ENCODE measurements at places on chromosomes 2 and 18.

GRCh38 chr2:16005816-16006536 is 65.6 kb downstream of the MYCN start:
- no peak overlapping the region for H3K4me3 ChIP-seq
- no peak overlapping the region for H3K27ac ChIP-seq
- DNase-seq = no peak
- no peaks in the 10 kb centered on the region for H3K36me3 ChIP-seq
- H3K4me1 ChIP-seq = peaks cover 5% of the 10 kb centered on the region
- H3K27me3 ChIP-seq = peaks cover 7% of the 10 kb centered on the region

- H3K27me3 ChIP-seq = no peaks in the 10 kb centered on the region
- no peak for DNase-seq
- peak overlapping the region; percentile 89 for H3K27ac ChIP-seq
- no peak overlapping the region for H3K4me3 ChIP-seq
These were observed 97.0 kb downstream of the XRCC5 start for GRCh38 chr2:216206041-216206703.

DNA sequence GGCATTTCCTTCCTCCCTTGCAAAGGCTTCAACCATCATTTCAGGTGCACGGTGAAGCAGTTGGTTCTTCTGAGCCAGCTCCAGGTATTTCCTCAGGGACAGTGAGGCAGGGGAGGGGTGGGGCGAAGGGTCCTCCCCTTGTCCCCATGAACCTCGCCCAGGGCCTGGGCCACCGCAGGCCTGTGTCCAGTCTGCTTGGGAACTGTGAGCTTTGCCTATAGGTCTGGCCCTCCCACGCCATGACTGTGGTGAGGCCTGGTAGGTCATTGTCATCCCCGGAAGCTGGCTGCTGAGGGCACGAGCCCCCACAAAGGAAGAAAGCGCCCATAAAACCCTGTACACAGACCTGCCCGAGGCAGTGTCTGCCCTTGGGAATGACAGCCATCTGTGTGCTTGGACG is 134.3 kb downstream of the ACKR3 start:
- no peak overlapping the region for H3K27ac ChIP-seq
- H3K4me1 ChIP-seq = peaks cover 12% of the 10 kb centered on the region
- H3K36me3 ChIP-seq = no peaks in the 10 kb centered on the region

DNA sequence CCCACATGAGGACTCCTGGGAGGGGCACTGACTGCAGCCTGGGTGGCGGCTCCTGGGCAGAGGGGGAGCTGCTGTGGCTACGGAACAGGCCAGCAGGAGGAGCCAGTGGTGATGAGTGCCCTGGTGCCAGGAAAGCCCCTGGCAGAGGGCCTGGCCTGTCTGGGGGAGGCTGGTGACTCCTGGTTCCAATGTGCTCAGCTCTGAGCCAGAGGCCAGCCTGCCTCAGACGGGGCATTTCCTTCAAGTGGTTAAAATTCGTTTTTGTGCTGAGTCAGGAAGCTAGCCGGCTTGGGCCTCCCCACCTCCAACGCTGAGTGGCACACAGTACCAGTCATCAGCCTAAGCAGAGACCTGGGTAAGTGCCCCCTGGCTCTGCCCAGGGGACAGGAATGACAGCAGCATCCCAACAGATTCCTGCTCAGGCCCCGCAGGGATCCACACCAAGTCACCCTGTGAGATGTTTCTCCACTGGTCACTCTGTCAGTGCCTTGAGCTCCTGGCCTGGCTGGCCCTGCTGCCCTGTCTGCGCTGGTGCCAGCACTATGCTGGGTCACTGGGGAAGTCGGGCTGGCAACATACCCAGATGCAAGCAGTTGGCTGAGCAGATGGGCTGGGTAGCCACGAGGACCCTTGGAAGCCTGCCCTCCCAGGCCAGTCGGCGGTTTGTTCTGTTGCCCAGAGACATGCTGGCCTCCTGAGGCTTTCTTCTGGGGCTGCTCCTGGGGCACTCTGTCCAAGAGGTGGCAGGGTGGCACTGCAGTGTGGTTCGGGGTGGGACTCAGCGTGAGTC is 7.1 kb upstream of the KLF11 start:
- H3K27me3 ChIP-seq = peaks cover 23% of the 10 kb centered on the region
- peaks cover 5% of the 10 kb centered on the region for H3K36me3 ChIP-seq
- no peak for DNase-seq
- H3K4me3 ChIP-seq = no peak overlapping the region
- H3K27ac ChIP-seq = no peak overlapping the region

- H3K36me3 ChIP-seq = no peaks in the 10 kb centered on the region
- H3K27me3 ChIP-seq = peaks cover 7% of the 10 kb centered on the region
- H3K27ac ChIP-seq = no peak overlapping the region
- H3K4me1 ChIP-seq = peaks cover 6% of the 10 kb centered on the region
These were observed 559.8 kb upstream of the REG3G start for GRCh38 chr2:78465707-78466106.

DNA sequence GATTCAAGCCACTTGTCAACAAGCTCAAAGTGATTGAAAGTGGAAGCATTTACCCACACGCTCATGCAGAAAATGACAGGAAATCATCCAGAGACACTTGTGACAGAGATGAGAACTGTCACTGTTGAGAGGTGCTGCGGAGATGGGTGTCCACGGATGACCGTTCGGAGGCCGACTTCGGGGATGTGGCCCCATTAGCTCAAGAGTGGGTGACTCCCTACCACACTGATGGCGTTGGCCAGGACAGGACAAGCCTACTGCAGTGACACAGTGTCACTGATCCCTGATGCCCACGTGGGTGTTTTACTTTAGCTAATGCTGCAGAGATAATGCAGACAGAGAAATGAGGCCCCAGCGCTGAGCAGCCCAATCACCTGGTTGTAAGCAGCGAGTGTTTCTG is 81.5 kb upstream of the YWHAQ start:
- no peak overlapping the region for H3K27ac ChIP-seq
- H3K4me3 ChIP-seq = no peak overlapping the region
- peaks cover 6% of the 10 kb centered on the region for H3K27me3 ChIP-seq
- H3K36me3 ChIP-seq = no peaks in the 10 kb centered on the region
- peaks cover 49% of the 10 kb centered on the region for H3K4me1 ChIP-seq
- no peak for DNase-seq

- H3K4me3 ChIP-seq = peak overlapping the region; percentile 61
- no peaks in the 10 kb centered on the region for H3K27me3 ChIP-seq
- peaks cover 59% of the 10 kb centered on the region for H3K4me1 ChIP-seq
- no peak for DNase-seq
- peak overlapping the region; percentile 9 for H3K27ac ChIP-seq
These were observed 264.7 kb downstream of the TCF4 start for GRCh38 chr18:55323051-55323994.

- peaks cover 3% of the 10 kb centered on the region for H3K27me3 ChIP-seq
- no peak overlapping the region for H3K4me3 ChIP-seq
- DNase-seq = no peak
- H3K27ac ChIP-seq = no peak overlapping the region
- H3K36me3 ChIP-seq = no peaks in the 10 kb centered on the region
- H3K4me1 ChIP-seq = no peaks in the 10 kb centered on the region
These were observed 598.1 kb downstream of the RNF144A start for GRCh38 chr2:7515327-7515726.

- H3K36me3 ChIP-seq = no peaks in the 10 kb centered on the region
- peaks cover 6% of the 10 kb centered on the region for H3K4me1 ChIP-seq
- H3K27ac ChIP-seq = no peak overlapping the region
- H3K27me3 ChIP-seq = no peaks in the 10 kb centered on the region
- DNase-seq = no peak
- H3K4me3 ChIP-seq = no peak overlapping the region
These were observed 731.7 kb upstream of the ID2 start for GRCh38 chr2:7950035-7950612.

DNA sequence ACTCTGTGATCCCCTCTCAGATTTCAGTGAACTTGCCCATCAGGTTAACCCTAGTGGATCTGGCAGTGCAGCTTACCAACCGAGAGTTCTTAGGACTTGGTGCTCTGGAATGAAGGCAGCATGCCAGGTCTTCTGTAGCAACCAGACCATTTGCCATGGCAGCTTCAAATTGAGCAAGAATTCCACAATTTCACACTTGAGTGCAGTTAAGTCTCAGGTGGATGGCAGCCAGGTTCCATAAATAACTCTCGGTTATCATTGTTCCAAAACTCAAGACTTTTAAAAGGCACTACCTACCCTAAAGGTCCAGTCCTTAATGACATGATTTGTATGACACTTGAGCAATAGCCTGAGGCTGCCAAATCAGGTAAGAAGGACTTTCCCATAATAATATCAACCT is 48.1 kb downstream of the GALNT3 start:
- no peaks in the 10 kb centered on the region for H3K27me3 ChIP-seq
- no peak overlapping the region for H3K27ac ChIP-seq
- no peak for DNase-seq
- no peaks in the 10 kb centered on the region for H3K36me3 ChIP-seq
- no peak overlapping the region for H3K4me3 ChIP-seq

- H3K27me3 ChIP-seq = peaks cover 5% of the 10 kb centered on the region
- H3K27ac ChIP-seq = no peak overlapping the region
- H3K4me3 ChIP-seq = no peak overlapping the region
- no peaks in the 10 kb centered on the region for H3K4me1 ChIP-seq
These were observed 233.7 kb upstream of the EPC2 start for GRCh38 chr2:148410899-148411298.
